Camera-type eye (tissue), 1 donor: ENCODE measurements at places on chromosomes 7 and 10. TPM values are rescaled to one million over a fixed set of nuclear protein-coding genes. Genes with fewer than 3 reads are reported as not detected.

The CHAT gene
- total RNA-seq = 1.8 TPM

The CNPY1 gene
- total RNA-seq = not detected

The INMT gene
- total RNA-seq = 3.2 TPM

The LGI1 gene
- total RNA-seq = 12.0 TPM

The VWDE gene
- 1.4 TPM for total RNA-seq

The GRM3 gene
- 7.2 TPM for total RNA-seq

The CARD11 gene
- 1.6 TPM for total RNA-seq

The ABLIM1 gene
- total RNA-seq = 158 TPM

The ITGB8 gene
- 148 TPM for total RNA-seq

The PILRA gene
- 1.8 TPM for total RNA-seq

The TUBAL3 gene
- 0.49 TPM for total RNA-seq

The PLEKHS1 gene
- 0.77 TPM for total RNA-seq

The IDE gene
- total RNA-seq = 27.8 TPM

The IGFBP1 gene
- not detected for total RNA-seq

The KIFBP gene
- 45.4 TPM for total RNA-seq

The NEBL gene
- 45.6 TPM for total RNA-seq

The PNLIPRP2 gene
- not detected for total RNA-seq

The GDF10 gene
- total RNA-seq = 10.0 TPM

The AKR1C1 gene
- 10.5 TPM for total RNA-seq

The TEX36 gene
- total RNA-seq = not detected

The PHF14 gene
- total RNA-seq = 162 TPM

The KLF6 gene
- 67.1 TPM for total RNA-seq

The ARHGAP22 gene
- 7.0 TPM for total RNA-seq

The SEPHS1 gene
- 70.8 TPM for total RNA-seq

The OR2A7 gene
- total RNA-seq = 5.7 TPM

The C10orf62 gene
- not detected for total RNA-seq

The TRIL gene
- total RNA-seq = 19.8 TPM

The GALNT17 gene
- total RNA-seq = 27.0 TPM

The MSS51 gene
- 3.6 TPM for total RNA-seq

The ELOVL3 gene
- total RNA-seq = 0.66 TPM

The PRLHR gene
- total RNA-seq = not detected

The PLA2G12B gene
- total RNA-seq = not detected

The VPS37D gene
- 14.6 TPM for total RNA-seq

The WDFY4 gene
- 3.5 TPM for total RNA-seq
